ENCODE measurements at places on chromosomes 3 and 15.

DNA sequence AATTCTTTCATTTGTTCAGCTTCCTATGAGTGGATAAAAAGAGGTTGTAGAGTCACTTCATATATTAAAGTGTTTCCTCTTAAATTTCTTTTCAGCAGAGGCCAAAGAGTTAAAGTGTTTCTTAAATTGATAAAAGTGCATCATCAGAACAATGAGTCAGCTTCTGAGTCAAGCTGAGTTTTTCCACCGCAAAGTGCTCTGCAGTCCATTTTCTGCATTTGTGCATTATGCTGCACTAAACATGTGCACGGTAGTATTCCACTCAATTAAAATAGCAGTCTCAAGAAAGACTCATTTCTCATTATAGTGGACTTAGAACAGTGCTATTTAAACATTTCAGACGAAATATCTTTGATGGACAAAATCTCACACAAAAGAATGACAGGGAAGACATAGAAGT lies 152.0 kb downstream of the ZBBX start:
- DNase-seq: peak; percentile 77

DNA sequence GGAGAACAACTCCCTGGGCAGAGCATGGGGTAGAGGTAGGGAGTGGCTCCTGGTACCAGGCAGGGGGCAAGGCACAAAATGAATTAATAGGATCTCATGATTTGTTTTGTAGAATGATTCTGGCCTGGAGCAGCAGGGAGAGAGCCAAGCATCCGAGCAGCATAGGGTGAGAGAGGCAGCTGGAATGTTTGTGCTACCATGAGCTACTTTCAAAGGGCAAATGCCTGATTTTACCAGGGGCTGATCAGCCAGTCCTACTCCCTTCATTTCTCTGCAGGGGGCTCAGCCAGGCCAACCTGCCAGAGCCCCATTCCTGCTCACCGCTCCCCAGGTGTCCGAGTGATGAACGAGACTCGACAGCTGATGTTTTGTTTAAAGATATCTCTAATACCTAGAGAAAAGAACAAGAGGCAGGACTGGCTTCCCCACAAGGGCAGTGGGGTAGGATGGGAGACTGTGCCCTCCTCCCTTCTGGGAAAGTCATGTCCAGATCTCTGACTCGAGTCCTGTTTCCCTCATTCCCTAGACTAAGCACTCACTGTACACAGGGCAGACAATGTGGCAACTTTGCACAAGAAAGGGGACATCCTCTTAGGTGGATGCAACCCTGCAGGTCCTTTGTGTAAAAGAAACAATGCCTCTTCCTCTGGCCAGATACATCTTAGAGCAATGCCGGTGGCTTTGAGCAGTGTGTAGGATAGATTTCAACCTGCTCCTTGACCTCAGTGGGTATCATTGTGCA lies 12.9 kb downstream of the DUOX2 start:
- no peak for DNase-seq

DNA sequence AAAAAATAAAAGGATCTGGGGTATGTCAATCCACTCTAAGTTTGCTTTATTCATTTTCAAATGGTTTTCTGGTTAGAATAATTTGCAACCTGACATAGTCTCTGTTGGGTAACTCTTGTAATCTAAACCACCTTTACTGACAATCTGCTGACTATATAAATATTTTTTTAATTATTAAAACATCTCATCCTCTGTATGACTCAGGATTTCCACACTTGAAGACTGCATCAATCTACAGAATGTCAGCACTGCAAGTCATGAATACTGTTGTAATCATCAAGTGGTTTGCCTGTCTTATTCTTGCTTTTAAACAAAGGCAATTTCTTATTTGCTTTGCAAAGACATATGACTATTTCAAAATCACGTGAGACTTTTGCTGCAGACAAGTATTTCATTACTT lies 42.1 kb downstream of the VGLL3 start:
- DNase-seq: no peak

DNA sequence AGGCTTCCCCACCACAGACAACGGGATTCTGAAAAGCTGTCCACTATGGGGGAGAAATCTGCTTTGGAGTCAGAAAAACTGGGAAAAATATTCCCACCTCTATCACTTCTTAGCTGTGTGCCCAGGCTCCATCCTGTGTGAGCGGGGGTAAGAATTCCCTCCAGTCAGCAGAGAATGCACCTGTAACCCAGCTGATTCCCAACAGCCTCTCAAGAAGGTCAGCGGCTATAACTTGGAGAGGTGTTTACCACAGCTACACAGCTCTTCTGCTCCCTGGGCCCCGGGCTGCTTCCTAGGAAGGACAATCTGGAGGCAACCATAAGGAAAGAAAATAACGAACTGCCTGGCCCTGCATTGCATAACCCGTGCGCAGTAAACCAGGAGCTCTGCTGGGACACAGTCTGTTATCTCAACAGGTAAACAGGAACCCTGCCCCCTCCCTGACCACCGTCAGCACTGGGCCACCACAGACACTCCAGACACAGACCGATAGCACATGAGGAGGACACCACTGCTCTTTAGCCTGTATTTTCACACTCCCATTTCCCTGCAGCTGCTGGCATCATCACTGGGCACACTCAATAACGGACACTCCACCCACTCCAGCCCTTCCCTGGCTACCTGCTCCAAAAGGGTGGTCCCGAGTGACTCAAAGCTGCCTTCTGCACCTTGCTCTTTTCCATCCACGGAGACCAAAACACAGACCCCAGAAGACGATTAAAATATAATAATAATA lies 2.1 kb downstream of the RAB43 start:
- no peak for DNase-seq

DNA sequence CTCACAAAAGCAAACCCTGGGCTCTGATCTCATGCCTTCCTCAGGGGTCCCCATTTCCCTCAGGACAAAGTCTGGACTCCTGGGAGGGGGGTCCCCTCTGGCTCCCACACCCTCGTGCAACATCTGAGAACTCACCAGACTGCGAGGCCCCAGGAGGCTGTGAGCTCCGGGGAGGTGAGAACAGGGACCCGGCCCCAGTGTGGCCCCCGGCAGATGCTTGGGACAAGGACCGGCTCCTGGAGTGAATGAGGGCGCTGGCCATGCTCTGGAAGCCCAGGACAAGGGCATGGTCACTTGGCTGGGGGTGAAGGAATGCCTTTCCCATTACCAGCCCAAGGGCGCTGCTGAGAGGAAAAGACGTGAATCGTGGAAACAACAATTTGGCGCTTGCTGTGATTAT lies 48.0 kb downstream of the LINGO1 start:
- DNase-seq: no peak

- DNase-seq: no peak
Measured at GRCh38 chr15:66862940-66863335, 160.9 kb downstream of the SMAD6 start.

DNA sequence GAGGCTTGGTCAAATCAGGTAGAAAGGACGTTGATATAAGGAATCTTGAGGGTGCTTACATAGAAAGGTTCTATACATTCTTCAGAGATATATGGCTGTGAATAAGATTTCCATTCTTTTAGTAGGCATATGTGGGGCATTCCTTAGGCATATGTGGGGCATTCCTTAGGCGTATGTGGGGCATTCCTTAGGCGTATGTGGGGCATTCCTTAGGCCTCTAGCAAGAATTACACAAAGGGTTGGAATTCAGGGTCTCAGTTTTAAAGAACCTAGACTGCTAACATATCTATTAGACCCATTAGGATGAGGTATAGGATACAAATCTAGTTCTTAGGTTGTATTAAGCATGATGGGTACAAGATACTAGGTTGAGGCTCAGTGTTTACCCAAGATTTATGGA lies 607.8 kb downstream of the SI start:
- peak; percentile 35 for DNase-seq

DNA sequence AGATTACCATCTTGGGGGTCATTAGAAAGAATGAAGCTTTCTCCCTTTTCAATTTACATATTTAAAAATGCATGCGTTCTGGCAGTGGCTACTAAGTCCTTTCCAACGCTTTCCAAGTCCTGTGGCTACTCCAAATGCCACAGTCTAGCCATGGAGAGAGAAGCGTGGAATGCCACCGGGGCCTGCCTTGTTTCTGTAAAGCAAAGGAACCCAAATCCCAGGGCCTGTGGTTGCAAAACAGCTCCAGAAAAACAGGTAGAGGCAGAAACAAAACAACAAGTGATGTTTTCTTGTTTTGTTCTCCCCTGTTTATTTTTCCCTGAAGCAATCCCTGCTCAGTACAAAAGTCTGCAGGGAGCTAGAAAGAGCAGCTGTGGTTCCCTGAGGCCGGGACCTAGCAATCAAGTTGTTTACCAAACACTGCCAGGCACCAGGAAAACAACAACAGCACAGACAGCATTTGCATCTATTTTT lies 85.5 kb downstream of the FOXP1 start:
- no peak for DNase-seq

GRCh38 chr15:89349206-89349558 lies 14.6 kb upstream of the POLG start:
- DNase-seq: no peak

- DNase-seq: peak; percentile 85
Measured at GRCh38 chr15:65409036-65409631, 13.6 kb downstream of the IGDCC4 start.

DNA sequence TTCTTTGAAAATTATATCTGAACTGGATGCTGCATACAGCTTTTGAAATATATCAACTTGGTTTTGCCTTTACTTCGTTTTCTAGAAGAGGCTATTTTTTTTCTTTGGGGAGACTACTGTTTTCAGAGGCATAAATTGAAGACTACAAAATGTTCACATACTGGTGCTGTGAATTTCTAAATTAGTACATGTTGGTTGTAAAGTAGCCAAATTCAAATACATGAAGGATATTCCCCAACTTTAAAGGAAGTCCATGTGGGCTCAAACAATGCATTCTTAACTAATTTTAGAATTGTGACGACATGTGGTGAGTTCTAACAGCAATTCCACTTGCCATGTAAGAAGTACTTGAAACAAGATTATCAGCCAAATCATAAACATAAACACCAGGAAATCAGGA lies 295.7 kb downstream of the TUSC7 start:
- no peak for DNase-seq

- no peak for DNase-seq
Measured at GRCh38 chr3:59442046-59442445, 392.2 kb upstream of the CFAP20DC start.

DNA sequence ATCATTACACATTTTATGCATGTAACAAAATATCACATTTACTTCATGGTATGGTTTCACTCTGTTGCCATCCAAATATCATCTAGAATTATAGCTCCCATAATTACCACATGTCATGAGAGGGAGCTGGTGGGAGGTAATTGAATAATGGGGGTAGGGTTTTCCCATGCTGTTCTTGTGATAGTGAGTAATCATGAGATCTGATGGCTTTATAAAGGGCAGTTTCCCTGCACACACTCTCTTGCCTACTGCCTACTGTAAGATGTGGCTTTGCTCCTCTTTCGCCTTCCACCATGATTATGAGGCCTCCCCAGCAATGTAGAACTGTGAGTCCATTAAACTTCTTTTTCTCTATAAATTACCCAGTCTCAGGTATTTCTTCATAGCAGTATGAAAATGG lies 123.4 kb downstream of the SATB1 start:
- DNase-seq: no peak

GRCh38 chr3:186264608-186265400 lies 97.2 kb downstream of the DGKG start:
- no peak for DNase-seq

DNA sequence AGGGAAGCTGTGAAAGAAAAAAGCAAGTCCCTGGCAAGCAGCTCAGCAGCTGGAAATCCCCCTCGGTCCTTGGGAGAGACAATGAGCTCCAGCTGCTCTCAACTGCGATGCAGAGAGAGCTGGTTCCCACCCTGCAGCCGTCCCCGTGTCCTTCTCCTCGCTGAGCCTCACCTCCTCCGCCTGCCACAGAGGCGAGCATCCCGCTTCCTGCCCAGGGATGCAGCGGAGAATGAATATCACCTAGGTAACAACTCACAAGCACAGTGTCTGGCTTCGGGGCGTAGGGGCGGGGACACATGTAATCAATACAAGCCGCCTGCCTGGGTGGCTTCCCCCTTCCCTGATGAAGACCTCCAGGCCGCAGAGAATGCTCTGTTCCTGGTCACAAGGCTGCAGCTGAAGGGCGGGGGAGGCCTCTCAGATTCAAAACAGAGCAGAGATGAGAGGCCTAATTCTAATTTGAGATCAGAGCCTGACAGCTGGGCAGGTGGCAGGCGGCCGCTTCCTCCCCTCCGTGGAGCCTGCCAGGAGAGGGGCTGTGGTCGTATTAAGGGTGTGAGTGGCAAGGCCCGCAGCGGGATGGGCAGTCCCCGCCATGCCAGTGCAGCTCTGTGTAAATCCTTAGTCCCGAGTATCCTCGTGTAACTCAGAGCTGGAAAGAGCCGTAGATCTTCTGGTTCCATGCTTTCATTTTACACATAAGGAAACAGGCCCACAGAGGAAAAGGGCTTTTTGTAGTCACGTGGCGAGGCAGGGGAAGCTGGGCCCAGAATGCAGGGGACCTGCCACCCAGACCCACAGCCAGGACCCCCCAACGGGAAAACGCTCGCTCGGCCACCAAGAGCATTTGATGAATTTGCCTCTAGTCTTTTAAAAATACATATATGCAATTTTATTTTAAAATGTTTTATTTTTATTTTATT lies 24.3 kb downstream of the ZDHHC19 start:
- DNase-seq: no peak

DNA sequence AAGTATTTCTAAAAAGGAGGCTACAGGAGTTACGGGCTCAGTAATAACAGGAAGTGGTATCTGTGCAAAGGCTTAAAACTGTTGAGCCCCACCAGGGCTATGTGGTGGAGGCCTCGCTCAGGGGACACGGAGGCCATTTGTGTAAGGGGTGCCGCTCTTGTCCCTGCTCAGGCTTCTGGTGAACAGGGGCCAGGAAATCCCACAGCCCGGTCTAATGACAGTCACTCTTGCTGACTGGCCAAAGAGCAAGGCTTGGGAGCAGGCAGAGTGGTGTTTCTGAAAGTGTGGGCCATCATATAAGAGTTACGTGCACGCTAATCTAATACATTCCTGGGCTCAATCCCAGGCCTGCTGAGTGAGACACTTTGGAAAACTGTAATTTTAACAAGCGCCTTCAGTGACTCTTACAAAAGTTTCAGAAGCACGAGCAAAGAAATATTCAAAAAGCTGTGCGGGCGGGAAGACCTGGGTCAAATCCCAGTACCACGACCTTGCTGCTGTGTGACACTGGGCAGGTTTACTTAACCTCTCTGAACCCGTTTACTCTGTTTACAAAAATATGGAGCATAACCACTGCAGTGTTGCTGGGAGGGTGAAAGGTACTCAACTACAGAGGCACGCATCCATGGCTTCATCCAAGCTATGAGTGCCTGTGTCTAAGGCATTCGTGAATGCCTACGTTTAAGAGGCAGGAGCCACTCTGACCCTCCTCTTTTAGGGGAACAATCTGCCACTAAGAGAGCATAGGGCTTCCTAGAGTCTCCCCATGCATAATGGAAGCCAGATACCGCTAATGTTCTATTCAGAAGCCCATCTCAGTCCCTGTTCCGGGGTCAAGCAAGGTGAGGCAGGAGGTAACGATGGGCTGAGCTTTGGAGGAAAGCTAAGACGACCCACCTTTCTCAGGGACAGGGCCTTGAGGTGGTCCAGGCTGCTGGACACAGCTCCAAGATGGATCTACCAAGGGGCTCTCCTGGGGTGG lies 2.0 kb downstream of the ATP10A start:
- DNase-seq: no peak

- no peak for DNase-seq
Measured at GRCh38 chr3:15198686-15199085, 7.4 kb upstream of the CAPN7 start.

All from HS-5 (cell line).